ENCODE measurements at places on chromosomes 3 and 15. TPM values are rescaled to one million over a fixed set of nuclear protein-coding genes. Genes with fewer than 3 reads are reported as not detected.

DLL4 gene
- total RNA-seq, result 103 TPM

SEC61A1 gene
- total RNA-seq, result 220 TPM

LHFPL4 gene
- total RNA-seq, result not detected

FBXW12 gene
- total RNA-seq, result not detected

PSTPIP1 gene
- 0.09 TPM for total RNA-seq

GOLGA6B gene
- not detected for total RNA-seq

PRR20G gene
- not detected for total RNA-seq

SOX14 gene
- total RNA-seq, result not detected
